ENCODE measurements at places on chromosomes 16 and 17.

DNA sequence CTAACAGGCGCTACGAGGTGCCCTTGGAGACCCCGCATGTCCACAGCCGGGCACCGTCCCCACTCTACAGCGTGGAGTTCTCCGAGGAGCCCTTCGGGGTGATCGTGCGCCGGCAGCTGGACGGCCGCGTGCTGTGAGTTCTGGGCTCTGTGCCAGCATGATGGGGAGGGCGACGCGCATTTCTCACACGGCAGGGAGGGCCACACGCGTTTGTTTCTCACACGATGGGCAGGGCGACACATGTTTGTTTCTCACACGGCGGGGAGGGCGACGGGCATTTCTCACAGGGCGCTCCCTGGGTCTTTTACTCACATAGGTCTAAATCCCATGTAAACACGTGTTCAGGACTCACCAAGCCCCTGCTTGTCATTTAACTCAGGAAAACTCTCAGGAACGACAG lies 4.4 kb downstream of the GAA start:
- no peak for DNase-seq

- DNase-seq, result no peak
Measured at GRCh38 chr16:57150682-57151330, 35.0 kb downstream of the PSME3IP1 start.

DNA sequence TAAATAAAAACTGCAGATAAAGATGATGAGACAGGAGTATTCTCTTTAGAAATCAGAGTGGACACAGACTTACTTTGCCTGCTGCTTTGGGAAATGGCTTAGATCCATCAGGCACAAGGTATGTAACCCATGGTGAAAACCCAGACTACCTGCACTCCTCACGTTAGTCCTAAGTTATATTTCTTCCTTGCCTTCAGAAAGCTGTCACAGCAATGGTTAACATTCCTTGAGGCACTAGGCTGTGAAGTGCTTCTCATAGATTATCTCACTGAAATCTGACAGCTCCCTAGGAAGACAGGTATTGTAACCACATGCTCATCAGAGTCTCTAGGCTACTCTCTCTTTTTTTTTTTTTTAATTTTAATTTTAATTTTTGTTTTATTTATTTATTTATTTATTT lies 20.9 kb downstream of the ZSWIM7 start:
- DNase-seq, result no peak

DNA sequence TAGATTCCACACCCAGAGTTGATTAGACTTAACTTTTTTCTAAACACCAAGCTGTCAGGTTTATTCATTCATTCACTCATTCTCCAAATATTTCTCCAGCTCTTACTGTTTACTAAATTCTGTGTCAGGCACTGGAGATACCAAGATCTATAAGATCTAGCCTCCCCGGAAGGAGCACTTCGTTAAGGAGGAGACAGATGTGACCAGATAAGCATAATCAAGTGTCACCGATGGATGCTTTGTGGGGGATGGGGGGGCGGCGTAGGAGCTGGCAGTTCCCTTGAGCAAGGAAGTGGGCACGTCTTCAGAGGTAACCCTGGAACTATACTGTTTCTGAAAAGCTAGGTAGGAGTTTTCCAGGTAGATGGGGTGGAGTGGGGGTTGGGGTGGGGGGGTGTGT lies 3.8 kb upstream of the RPL26 start:
- no peak for DNase-seq

DNA sequence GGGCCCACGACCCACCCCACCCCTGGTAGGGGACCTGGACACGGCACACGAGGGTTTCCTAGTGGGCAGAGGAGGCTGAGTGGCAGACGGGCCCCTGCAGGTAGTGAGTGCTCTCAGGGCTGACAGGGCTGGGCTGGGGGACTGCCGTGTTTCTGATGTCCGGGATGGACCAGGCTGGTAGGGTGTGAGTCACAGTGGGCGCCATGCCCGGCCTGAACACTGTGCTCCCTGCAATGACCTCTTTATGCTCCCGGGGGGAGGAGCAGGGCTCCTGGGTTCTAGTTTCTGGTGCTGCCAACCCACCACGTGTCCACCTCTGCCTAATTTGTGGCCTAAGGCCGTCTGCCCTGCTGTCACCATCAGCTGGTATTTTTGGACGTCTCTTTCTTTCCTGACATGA lies 26.3 kb downstream of the ARHGAP23 start:
- DNase-seq, result no peak

DNA sequence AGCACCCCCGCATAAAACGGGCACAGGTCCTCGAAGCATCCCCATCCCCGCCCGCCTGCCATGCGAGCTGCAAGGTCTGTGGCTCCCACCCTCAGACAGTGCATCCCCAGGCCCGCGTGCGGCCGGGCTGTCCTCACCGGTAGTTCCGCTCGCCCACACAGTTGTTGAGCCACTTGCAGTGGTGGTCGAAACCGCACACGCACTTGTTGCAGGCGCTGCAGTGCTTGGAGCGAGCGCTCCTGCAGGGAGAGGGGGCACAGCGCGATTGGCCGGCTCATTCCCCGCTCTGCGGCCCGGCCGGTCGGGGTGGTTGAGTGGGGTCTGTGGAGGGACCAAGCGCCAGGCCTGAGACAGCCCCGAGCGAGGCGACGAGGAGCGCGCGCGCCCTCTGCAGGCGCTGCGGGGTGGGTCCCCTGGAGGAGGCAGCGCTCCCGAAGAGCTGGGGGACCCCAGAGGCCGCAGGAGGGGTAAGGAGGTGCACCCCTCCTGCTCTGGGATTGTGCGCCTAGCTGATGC lies 6.0 kb upstream of the TPPP3 start:
- peak; percentile 15 for DNase-seq

- DNase-seq, result no peak
Measured at GRCh38 chr16:50704245-50704644, 10.8 kb downstream of the NOD2 start.

DNA sequence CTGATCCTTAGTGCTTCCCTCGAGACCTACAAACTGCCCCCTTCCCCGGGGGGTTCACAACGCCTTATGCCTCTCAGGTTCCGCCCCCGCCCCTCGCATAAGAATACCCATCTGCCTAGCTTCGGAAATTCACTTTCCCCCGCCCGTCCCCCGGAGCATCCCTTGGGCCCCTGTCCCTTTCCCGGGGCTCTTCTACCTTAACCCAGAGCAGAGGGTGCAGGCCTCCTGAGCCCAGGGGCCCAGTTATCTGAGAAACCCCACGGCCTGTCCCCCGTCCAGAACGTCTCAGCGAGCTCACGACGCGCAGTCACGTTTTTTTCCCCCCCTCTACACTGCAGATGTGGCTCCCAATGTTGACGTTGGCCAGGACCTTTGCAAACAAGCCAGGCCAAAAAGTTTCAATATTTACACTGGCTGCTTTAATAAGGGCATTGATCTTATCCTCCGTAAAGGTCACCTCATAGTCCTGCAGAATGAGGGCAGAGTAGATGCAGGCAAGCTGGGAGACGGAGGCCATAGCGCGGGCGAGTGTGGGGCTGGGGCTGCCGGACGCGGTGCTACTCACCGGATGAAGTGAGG lies 1.4 kb upstream of the NBR1 start:
- DNase-seq, result no peak

GRCh38 chr17:75595920-75596313 lies 8.3 kb downstream of the MYO15B start:
- no peak for DNase-seq

DNA sequence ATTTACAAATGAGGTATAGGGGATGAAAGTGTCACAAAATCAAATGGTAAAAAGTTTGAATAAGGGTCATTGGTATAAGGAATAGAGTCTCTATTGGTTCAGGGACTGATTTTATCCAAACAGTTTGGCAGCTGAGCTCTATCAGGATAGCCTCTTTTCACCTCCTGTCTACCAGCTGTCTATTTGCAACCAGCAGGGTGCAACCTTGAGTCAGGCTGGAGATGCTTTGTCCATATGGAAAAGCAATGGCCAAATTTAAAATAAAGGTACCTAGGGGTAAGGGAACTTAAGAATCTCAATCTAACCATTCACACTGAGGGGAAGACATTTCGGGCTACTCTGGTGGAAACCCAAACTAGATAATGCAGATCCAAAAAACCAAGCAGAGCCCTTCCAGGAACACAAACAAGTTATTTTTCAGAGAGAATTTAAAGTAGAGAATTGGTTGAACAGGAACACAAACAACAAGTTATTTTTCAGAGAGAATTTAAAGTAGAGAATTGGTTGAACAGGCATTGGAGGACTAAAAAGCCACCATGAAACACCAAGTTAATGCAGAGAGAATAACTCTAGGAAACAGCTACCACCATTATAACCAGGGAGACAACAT lies 12.6 kb upstream of the CA10 start:
- DNase-seq, result no peak

DNA sequence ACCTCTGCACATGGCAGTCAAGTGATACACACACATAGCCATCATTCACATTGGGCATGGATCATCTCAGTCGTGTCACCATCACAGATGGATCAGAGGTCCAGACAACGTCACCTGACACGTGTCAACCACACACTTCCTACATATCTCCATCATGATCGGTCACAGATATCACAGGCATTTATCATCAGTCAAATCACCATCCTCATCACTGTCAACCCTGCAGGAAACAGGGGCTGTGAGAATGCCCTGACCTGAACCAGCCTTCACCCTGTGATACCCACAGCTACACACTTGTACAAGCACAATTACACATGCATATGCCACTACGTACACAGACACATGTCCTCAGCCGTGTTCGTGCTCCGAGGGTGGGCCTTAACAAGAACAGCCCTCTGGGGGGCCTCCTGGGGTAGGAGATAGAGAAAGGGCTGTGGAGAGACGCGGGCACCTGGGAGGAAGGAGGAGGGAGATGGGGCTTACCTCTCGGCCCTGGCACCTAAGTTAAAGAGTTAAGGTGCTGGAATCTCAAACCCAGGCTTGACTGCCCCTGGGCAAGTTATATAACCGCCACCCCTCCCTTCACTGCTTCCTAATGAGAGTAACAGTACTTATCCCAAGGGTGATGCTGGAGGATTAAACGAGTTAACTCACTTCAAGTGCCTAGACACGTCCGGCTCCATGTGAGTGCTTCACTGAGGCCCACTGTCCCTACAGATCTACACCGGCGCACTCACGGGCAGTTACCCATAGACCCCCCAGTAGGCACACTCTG lies 1.1 kb downstream of the SLC12A4 start:
- DNase-seq, result no peak
